ENCODE measurements at places on chromosomes 16 and 17.

GRCh38 chr16:70253291-70254106 lies 1.8 kb upstream of the EXOSC6 start:
- peak; percentile 58 for DNase-seq

DNA sequence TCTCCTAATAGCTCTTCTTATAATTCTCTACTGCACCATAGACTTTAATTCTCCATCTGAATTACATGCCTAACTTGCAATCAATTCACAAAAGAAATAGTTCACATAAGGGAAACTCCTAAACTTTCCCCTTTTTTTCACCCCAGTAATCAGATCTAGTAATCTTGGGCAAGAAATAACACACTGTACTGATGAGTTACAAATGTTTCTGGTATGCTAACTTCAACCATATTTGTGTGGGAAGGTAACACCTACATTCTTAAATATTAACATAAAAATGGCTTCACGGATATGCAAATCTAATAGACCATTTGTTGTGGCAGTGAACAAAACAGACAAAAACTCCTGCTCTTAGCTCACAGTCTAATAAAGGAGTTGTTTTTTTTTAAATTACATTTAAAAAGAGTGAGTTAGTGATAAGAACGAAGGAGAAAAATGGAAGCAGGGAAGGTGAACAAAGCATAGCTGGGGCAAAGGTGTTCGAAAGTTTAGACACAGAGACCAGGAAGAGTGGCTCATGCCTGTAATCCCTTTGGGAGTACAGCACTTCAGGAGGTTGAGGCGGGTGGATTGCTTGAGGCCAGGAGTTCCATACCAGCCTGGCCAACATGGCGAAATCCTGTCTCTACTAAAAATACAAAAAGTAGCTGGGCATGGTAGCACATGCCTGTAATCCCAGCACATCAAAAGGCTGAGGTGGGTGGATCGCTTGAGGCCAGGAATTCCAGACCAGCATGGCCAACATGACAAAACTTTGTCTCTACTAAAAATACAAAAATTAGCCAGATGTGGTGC lies 34.8 kb downstream of the CMTM3 start:
- DNase-seq: peak; percentile 57

GRCh38 chr16:53920988-53921387 lies 217.0 kb downstream of the FTO start:
- no peak for DNase-seq

- no peak for DNase-seq
Observed at GRCh38 chr17:54117452-54117851, 294.7 kb downstream of the KIF2B start.

GRCh38 chr17:44971776-44972483 lies 3.8 kb upstream of the C1QL1 start:
- DNase-seq: peak; percentile 45

DNA sequence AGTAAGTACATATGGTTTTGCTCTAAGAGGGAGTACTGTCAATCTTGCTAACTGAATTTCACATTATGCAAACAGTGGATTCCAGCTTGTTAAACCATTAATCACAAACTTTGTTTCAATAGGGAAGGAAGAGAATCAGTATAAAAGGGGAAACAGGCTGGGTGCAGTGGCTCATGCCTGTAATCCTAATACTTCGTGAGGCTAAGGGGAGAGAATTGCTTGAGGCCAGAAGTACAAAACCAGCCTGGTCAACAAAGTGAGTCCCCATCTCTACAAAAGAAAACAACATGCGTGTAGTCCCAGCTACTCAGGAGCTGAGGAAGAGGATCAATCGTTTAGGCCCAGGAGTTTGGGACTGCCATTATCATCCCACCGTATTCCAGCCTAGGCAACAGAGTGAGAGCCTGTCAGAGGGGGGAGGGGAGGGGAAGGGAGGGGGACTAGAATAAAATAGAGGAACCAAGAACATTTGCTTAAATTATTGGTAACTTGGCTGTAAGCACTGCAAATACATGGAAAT lies 65.7 kb downstream of the FBXL20 start:
- DNase-seq: no peak

- DNase-seq: no peak
Observed at GRCh38 chr17:50146230-50146926, 4.1 kb downstream of the PPP1R9B start.

DNA sequence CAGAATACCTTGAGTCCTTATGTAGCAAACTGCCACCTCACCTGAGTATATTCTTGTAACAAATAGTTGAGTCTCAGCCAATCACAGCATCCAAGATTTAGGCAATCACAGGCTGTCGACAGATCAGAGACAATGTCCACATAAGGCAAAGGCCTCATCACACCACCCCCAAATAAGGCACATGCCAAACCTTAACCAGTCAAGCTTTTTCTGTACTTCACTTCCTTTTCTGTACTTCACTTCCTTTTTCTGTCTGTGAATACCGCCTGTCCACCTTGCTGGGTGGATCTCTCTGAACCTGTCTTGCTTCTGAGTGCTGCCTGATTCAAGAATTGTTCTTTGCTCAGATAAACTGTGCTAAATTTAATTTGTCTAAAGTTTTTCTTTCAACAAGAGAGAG lies 210.4 kb upstream of the N4BP1 start:
- no peak for DNase-seq

GRCh38 chr17:55388842-55389241 lies 32.8 kb downstream of the MMD start:
- no peak for DNase-seq

DNA sequence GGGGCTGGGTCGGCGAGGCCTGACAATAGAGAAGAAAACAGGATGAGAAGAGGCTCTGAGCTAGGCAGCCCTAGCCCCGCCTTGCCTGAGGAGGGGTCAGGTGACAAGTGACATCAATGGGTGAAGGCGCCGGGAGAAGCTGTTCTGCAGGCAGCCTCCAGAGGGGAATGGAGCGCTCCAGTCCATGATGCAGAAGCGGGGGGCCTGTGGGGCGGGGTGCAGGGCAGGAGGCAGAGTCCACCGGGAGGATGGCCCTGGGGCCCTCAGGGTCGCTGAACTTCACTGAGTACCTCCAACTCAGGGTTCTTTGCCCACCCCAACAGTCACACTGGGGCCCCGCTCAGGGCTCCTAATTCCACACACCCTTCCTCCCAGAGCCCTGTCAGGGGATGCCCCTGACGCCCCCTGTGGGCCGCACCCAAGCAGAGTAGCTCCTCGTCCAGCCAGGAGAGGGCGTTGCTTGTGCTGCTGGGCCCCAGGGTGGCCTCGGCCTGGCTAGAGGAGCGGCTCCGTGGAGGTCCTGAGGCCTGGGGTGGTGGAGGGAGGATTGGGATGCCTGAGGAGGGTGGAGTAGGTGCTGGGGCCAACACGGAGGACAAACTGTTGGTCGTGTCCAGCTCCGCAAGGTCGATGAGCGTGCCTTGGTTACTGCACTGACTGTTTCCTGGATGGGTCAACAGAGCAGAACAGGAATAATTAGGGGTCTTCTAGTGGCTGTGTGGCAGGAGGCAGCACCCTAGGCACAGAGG lies 20.8 kb downstream of the GGA3 start:
- peak; percentile 71 for DNase-seq

DNA sequence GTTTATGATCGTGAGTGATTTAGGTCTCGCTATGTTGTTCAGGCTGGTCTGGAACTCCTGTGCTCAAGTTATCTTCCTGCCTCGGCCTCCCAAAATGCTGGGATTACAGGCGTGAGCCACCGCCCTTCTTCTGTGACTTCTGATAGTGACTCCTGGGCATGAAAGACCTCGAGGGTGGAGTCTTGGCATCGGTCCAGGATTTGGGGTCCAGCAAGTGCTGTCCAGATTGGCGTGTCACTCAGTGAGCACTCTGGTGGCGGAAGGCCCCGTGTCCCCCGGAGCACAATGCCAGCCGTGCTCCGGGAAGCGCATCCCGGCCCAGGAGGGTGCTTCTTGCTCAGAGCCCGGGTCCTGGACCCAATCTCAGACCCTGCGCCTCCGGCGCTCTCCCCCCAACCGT lies 6.8 kb downstream of the OR1F1 start:
- DNase-seq: no peak

DNA sequence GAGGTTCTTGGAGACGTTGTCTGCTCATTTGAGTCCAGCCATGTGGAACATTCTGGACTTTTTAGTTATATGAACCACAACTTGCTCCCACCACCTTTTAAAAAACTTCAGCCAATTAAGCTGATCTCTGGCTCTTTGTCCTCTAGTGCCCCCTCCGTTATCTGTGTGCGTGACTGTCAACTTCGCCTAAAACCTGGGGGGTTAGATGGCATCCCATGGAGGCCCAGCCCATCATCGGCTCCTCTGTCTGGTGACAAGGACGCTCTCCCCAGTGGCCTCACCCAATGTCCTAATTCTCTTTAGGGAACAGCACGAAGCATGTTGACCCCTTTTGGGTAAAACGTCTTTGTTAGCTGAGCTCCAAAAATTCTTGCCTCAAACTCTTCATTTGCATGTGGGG lies 341.0 kb upstream of the TNRC6C start:
- no peak for DNase-seq

Data from GM03348 (cell line).